H4 (cell line): ENCODE measurements at places on chromosomes 4 and X.

DNA sequence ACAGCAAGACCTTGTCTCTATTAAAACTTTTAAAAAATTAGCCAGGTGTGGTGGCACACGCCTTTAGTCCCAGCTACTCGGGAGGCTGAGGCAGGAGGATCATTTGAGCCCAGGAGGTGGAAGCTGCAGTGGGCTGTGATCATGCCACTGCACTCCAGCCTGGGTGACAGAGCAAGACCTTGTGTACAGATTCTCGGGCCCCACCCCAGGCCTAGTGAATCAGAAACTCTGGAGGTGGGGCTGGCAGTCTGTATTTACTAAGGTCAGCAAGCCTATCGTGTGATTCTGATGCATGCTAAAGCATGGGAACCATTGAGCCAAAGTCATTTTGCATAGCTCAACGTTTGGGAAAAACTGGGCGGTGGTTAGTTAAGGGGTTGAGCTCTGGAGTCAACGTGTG, 3.5 kb downstream of the S100G start:
- DNase-seq: no peak

- peak; percentile 71 for DNase-seq
Measured at GRCh38 chrX:2351321-2351720, 149.5 kb downstream of the DHRSX start.

DNA sequence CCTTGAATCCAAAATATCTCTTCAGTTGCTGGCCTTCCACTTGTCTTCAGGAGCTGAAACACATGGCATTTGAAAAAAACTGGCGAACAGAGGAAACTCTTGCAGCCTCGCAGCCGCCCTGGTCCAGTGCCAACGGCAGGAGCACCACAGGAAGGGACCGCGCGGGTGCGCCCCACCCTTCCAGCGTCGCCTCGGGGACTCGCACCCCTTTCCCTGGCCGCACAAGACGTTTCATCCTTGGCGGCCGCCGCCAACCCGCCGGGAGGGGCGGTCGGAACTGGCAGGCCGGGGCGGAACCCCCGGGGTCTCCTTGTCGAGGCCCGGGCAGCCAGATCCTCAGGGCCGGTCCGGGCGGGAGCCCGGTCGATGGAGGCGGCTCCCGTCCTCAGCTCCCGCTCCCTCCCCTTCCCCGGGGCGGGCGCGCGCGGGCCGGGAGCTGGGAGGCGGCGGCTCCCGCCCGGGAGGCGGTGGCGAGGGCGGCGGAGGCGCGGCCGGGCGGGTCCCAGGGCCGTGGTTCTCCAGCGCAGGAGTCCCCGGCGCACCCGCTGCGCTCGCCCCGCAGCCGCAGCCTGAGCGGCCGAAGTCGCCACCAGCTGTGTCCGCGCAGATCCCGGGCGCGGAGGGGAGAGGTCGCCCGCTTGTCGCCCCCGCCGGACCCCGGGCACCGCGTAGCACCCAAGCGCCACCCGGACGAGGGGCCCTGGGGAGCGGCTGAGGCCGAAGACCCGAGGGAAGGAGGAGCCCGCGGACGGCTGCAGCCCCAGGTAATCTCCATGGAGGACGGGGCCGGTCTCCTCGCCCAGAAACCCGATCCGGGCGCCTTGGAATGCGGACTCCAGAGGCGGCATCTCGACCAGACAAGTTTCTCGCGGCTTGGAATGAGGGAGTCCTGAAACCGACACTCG, 886 bp upstream of the NDST3 start:
- DNase-seq: peak; percentile 80

DNA sequence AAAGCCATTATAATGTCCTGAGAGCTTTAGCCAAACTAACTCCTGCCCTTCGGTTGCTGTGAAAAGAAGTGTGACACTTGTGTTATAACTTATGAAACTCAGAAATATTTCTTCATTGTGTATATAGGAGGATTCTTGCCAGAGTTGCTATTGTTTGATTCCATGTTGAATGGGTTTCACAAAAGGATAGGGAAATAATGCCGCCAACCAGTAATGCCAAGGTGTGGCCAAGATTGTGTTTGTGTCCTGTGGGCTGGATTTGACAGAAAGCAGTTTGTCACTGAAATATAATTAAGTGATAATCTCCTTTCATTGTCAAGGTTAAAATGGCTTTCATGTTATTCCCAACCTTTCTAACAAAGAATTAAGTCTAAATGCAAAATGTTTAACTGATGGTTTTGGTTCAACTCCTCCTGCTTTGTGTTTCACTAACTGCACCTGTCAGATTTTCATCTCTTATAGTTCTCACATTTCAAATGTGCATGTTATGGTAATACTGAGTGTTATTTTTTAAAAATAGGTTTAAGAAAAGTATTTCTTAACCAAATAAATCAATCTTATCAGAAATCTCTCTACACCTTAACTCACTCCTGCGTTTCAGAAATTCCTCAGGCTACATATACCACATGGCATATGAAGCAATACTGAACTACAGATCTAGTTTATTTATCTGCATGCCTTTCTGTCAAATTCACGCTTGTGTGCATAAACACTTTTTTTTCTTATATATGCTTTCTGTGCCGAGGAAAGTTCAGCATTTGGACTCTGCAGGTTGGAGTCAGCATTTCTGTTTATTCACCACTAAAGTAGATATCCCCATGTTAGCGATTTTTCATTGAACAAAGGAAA, at the start of gene CLDN22:
TSS of gene CLDN22 (minus strand) at position 66 of the 849 bp plus-strand sequence. CDS start at position 8, 58 bp downstream.
- no peak for DNase-seq

- peak; percentile 51 for DNase-seq
Measured at GRCh38 chr4:112099701-112100297, 45.5 kb upstream of the FAM241A start.

- DNase-seq: no peak
Measured at GRCh38 chr4:142607976-142608375, 238.1 kb downstream of the INPP4B start.

DNA sequence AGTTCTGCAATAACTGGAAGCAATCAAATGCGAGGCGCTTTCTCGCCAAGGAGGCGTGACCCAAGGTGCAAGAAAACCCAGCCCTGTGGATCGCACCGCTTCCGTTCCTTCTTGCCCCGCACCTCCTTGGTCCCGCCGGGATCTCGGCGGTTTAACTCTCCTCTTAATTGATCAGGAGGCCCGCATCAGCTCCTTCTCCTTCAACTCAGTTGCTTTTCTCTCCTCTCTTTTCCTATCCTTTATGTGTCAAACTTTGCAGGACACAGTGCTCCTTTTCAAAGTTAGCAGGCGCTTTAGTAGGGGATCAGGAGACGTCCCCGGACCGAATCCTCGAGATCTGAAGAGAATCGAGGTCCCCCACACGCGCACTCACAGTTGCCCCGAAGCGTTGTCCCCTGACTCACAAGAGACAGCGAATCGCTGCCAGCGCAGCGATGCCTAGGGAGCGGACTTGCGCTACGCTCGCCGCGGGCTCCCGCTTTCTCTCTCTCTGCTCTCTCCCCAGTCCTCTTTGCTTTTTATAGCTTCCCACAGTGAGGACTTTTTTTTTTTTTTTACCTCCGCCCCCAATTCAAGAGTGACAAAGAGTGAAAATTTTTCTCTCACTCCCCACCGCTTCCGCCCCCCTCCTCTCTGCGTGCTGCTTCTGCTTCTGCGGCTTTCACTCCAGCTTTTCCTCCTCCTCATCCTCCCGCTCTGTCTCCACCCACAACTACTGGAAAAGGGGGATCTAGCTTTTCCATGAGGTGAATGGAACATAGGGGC, at the start of gene DKK2:
TSS of gene DKK2 (minus strand) at position 495 of the 765 bp plus-strand sequence. CDS start 722 bp downstream, outside the sequence.
- DNase-seq: no peak

DNA sequence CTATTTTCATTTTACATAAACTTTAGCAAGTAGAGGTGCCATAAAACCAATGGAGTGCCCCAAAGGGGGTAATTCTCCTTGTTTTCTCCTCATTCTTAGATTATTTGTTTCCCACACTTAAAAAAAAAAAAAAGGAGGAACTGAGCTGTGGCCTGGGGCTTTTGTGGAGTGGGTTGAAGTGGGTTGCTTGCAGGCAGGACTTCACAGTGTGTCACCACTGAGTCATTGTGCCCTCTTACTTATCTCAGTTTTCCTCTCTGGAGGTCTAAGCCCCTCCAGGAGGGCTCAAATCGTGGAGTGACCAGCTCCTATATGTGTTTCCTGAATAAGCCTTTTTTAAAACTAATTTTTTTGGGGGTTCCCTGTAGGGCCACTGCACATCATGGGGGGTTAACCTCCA, 69.0 kb downstream of the SLC16A2 start:
- no peak for DNase-seq

DNA sequence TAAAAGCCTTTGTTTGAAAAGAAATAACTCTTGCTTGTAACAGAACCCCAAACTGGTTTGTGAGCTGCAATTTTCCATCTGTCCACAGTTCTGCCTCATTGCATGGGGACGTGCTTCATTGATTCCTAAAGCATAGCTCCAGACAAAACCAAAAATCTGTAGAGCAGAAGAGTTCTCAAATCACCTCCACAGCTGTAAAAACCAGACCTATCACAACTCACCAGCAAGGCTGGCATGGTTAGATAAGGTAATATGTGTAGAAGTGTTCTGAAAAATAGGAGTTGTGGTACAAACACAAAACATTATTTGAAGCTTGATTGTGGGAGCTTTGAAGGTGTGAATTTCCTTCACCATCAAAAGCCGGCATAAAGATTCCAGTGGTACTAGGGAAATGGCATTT, 12.5 kb upstream of the RAB28 start:
- DNase-seq: no peak

DNA sequence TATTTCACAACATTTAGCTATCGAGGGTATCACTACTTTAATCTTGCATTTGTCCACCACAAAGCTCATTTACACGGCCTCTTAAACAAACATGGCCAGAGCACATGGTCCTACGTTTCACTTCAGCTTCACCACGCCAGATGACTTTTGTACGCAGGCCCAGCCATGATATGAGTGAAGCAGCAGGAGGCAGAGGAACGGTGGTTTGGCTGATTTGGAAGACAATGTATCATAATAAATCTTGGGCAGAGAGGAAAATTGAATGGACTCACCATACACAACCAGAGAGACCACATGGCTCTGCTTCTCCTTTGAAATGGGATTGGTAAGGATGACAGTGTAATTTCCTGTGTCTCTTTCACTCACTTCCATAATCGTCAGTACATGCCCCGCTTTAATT, 15.3 kb downstream of the KDR start:
- no peak for DNase-seq

GRCh38 chrX:4805502-4805901, 1092.1 kb upstream of the PRKX start:
- DNase-seq: no peak

DNA sequence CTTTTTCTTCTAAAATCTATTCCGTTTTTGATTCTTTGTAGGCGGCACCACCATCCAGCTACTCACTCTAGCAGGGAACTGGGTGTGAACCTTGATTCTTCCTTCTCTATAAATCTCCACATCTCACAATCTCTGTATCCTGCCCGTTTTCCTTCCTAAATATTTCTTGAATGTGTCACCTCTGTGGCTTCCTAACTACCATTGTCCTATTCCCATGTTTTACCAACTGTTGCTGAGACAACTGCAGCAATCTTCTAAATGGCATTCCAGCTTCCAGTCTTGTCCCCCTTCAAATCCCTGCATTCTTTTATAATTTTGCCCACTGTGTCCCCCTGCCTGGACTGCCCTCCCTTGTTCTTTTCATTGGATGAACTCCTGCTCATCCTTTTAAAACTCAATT, 641.3 kb downstream of the RPA4 start:
- no peak for DNase-seq

GRCh38 chrX:84047339-84047738, 140.7 kb downstream of the RPS6KA6 start:
- DNase-seq: no peak

- DNase-seq: no peak
Measured at GRCh38 chrX:107206697-107207065, 270 bp downstream of the DNAAF6 start.

GRCh38 chr4:10579648-10580047, 104.9 kb downstream of the CLNK start:
- no peak for DNase-seq

- no peak for DNase-seq
Measured at GRCh38 chr4:2469192-2469984, 482 bp downstream of the RNF4 start.

DNA sequence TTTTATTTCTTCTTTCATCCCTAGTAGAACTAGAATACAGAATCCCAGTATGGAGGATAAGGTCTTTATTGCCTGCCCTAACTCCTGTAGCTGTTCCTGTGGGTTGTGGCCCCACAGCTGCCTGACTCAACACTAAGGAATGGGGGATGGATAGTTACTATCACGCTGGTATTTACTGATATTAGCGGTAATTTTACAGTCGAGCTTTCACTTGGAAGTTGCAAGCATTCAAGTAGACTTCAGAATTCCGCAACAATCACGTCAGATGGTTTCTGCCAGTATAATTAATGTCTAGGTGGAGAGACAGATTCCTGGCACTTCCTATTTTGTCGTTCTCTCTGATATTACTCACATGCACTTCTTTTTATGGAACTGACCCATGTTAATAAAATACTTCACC, 489.8 kb downstream of the PABPC4L start:
- DNase-seq: peak; percentile 4

DNA sequence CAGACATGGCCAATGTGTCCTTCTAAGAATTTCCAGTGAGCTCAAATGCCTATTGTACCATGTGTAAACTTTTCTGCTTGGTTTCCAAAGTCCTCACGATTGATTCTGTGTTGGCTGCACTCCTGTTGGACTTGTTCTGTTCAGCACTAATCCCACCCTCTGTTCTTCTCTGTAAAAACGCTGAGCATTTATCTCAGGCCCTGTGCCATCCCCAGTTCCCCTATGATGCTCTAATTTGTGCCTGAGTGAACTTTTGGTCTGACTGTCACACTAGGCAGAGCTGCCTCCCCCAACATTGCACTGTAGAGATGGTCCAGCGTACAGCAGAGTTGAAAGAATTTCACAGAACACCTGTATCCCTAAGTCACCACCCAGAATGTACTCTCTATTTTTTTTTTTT, 76.1 kb upstream of the STS start:
- no peak for DNase-seq

DNA sequence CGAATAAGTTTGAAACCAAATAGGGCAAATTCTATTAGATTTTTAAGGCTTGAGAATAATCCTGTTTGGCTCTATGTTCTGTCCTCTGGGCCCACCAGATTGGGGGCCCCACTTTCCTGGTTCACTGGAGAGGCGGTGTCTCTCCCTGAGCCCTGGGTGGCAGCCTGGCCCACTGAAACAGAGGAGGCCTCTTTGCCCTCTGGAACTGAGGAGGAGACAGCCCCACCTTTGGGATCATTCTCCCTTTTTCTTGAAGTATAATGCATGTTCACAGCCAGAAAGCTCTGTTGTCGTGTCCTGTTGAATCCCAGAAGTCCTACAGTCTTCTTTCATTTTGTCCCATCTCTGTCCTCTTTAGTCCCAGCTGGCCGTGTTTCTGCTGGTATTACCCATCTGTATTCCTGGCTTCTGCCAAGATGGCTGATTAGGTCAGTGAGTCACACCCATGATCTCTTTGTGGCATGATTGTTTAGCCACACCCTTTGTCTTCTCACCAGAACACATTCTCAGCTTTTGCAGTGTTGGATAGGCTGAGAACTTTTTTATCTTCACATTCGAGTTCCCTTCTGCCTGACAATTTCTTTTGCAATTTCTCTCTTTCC, 8.1 kb upstream of the TBC1D25 start:
- peak; percentile 76 for DNase-seq

DNA sequence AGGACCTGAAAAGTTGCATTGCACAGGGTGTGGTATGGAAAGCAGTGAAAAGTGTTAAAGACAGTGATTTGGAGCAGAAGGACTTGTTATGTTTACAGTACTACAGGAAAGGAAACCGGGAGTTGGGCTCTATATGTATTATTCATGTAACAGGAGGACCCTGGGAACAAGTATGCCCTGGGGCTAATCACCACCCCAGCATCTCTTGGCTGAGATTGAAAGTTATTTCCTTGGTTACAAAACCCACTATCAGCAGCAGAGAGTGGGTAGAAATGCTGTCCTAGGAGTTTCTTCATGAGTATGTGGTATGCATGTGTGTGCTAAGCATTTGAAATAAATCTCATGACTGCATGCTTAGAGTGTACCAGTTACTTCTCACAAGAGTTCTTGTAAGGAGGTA, 46.9 kb downstream of the STK32B start:
- DNase-seq: no peak
